Stimulated activated naive CD8-positive, alpha-beta T cell treated with anti-CD3 and anti-CD28 coated beads, Interleukin-15, amount 100 ng/mL, for 72 hours (primary cell): ENCODE measurements at places on chromosomes 4 and X.
A peak's percentile ranks its signal among the peaks of the same experiment; 100 is the strongest.

DNA sequence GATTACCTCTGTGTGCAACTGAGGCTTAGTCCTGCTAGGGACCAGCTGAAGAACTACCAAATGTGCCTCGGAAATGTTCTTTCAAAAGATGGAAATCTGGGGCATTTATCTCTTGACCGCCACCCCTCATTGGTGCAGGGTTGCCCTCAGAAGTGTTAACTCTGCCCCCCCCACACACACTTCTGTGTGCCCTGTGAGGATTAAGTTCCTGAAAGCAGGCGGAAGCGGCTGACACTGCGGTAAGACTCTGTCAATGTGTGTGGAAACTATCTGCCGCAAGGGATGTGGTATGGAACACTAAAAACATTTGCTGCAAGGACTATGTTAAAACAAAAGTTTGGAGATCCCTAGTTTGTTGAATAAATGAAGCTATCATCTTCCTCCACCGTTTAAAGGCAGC, 106.9 kb upstream of the NDP start:
- DNase-seq = no peak

- peak; percentile 5 for DNase-seq
Observed at GRCh38 chr4:2301806-2302205, 39.9 kb upstream of the MXD4 start.

DNA sequence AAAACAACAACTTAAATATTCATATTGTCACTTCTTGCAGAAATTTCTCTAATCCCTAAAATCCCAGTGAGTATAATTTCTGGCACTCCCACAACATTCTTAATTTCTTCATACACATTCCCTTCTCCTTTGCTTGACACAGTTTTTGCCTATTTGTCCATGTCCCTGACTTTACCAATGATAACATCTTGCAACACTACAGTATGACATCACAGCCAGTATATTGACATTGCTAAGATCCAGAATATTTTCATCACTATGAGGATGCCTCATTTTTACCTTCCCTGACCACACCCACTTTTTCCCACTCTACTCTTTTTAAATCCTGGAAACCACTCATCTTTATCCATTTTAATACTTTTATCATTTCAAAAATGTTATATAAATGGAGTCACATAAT, 292.3 kb upstream of the GK2 start:
- no peak for DNase-seq

GRCh38 chr4:24979554-24979953, 51.2 kb downstream of the LGI2 start:
- no peak for DNase-seq

DNA sequence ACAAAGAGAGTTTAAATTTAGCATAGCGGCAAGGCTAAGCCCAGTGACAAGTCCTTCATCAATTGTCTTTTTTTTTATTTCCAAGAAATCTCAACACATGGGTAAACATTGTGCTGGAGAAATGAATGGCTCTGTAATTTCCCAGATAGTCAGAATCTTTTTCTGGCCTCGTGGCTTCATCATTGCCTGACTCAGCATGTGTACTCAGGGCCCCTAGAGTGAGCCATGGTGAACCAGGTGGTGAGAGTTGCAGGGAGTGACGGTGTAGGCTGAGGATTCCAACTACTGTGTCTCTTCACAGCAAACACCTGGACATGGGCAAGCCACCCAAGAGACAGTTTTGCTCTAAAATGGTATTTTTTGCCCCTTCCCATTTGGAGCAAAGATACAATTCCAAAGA, 43.1 kb upstream of the UCP1 start:
- DNase-seq = no peak

- no peak for DNase-seq
Observed at GRCh38 chr4:146155152-146155724, 20.3 kb upstream of the LSM6 start.

GRCh38 chr4:112813790-112814189, 176.8 kb downstream of the LARP7 start:
- peak; percentile 23 for DNase-seq

DNA sequence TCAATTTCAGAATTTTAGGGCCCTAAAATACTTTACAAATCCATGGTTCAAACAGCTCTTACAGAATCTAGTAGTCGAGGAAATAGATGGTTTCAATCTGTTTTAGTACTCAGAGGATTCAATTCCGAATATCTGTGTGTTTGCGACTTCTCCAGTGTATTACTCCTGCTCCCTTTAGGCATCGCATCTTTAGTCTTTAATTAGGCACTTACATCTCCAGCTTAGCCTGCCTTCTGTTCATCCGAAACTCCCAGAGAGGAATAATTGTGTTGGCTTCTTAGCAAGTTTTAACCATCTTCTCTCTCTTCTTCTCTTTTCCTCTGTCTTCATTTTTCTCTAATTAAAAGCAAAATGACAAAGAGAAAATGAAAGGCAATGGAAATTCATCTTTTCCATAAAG, 1901.3 kb upstream of the TENM3 start:
- DNase-seq = no peak

DNA sequence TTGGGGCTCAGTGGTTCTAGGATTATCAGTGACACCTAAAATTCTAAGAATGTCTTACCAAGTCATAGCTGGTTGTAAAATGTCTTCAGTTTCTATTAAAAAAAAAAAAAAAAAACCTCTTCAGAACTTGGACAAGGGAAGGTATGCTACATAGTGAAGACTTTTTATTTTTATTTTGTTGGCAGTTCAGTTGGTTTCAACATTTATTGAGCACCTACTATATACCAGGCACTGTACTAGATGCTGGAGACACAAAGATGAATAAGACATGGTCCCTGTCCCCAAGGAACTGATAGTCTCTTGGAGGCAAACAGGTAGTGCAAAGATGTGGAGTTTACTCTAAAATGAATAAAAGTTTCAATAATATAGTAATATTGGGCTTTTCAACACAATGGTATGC, 8.9 kb upstream of the BBS7 start:
- DNase-seq = no peak

DNA sequence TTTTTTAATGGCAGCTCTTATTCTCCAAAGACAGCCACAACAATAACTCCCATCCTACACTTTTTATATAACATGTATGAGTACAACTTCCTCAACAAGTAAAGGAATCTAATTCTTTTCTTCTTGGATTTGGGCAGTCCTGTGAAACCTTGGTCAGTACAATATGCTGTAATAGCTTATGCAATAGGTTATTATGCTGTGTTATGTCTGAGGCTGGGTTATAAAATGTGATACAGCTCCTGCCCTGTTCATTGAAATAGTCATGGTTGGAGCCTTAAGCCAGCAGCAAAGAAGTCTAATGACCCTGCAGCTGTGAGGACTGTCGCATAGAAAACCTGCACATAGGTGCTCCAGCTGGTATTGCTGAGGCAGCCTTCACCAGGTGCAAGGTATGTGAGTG, 215.8 kb upstream of the RASGEF1B start:
- no peak for DNase-seq

DNA sequence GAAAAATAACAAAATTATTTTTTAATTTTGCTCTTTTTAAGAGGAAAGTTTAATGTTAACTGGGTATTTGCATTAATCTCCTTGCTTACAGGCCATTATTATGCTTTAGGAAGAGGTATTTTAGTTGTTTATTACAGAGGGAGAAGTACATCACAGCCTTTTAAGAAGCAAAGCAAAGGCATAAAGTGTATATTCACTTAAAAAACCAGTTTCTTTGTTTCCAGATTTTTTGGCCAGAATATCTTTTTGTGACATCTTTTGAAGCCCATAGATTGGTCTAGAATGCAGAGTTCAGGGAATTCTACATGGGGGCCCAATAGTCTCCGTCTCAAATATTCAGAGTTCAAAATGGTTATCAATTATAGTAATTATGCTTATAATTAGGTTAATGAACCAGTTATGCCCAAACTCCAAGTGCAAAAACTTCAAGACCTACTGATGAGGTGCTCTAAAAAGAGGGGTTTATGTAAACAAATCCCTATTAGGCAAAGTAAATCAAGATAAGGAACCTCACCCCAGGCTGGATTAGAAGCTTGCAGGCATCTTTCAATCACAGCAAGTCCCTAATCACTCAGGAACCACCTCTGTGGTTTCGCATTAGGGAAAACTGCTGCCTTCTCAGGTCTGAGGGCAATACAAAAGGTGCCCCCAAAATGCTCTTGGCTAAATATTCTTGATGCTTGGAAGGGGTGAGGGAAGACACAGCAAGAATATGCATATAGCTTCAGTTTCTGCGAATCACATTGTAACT, 1.4 kb downstream of the CXXC4 start:
- no peak for DNase-seq

DNA sequence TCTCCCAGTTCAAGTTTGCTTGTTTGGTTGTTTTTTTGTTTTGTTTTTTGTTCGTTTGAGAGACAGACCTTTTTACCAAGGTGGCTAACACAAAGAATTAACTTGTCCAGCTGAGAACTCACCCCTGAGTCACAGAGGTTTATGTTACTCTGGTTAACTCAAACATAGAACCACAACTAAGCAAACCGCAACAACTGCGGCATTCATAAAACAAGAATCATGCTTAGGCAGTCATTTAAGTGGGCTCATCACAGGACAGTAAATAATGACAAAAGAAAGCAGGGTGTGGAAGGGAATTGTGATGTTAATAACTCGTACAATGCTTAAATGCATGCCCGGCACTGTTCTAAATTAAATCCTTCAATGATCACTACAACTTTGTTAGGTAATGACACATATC, 24.7 kb upstream of the IL13RA1 start:
- no peak for DNase-seq

GRCh38 chr4:13535118-13535517, 9.2 kb downstream of the NKX3-2 start:
- DNase-seq = no peak

DNA sequence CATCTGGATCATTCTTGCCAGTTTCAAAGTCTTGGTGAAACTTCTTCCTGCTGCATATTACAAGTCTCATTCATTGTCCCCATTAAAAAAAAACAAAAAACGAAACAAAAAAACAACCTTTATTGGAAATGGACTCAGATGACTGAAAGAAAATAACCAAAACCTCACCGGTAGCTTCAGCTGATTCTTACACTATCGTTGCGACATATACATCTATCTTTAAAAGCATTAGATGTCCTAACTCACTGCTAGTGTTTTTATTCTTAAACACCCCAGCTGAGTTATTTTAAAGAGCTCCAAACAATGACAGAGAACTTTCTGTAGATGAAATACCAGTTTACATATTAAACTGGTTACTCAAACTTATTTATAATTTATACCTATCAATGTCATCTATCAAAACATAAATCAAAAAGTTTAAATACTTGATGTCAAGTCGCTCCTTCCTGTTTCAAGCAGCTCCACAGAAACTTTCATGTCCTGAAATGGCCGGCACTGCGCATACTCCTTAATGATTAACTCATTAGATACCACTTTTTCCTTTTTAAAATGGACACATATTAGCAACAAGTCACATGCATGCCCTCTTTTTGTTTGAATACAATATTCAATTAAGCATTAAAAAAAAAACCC, 87.2 kb downstream of the HPRT1 start:
- no peak for DNase-seq

DNA sequence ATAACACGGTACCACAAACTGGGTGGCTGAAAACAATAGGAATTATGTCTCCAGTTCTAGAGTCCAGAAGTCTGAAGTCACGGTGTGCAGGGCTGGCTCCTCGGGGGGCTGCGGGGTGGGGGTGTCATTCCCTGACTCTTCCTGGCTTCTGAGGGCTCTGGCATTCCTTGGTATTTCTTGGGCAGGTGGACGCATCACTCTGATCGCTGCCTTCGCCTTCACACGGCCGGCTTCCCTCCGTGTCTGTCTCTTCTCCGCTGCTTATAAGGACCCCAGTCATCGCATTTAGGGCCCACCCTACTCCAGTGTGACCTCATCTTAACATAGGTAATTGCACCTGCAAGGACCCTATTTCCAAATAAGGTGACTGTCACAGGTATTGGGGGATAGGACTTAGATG, 134.6 kb downstream of the CPZ start:
- DNase-seq = no peak

GRCh38 chr4:110611968-110612447, 10.9 kb downstream of the PITX2 start:
- DNase-seq = no peak

GRCh38 chrX:18537068-18537467, 111.7 kb downstream of the CDKL5 start:
- no peak for DNase-seq

GRCh38 chrX:41522671-41523070, 75.5 kb downstream of the NYX start:
- no peak for DNase-seq
